DMS53 (cell line): ENCODE measurements at places on chromosomes 1 and 21.

DNA sequence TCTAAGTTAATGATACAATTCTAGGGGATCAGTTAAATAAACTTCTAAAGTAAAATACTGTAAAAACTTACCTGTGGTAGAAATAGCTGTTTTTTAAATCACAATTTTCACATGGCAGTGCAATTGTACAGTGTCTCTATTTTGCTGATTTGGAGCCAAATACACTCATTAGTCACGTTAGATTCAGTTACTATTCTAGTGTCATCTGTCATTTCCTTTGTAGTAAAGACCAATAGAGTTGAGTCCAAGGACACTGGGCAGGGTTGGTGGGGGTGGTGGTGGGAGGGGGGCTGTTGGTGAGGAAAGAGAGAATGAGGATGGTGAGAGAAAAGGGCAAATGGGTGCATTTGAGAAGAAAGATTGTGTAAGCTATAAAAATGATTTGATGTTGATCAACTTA lies 33.6 kb downstream of the CD55 start:
- no peak for DNase-seq

- no peak for DNase-seq
Observed at GRCh38 chr1:107653765-107654164, 311.2 kb downstream of the VAV3 start.

DNA sequence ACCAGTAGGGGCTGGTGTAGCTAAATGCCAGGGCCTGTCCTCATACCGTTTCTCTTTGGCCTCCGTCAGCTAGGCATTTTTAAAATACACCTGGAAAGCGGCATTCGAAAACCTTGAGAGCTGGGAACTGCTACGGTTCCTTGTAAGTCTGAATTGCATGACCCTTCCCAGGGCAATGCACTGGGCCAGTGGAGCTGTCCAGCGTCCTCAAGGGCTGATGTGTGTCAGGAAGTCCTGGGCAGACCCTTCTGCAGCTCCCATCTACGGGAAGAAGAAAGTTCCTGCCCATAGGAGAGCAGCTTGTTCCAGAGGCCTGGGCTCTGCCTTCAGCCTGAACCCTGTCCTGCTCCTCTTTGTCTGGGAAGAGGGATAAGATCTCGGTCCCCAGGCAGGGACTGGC lies 34.1 kb downstream of the UBASH3A start:
- DNase-seq: no peak

GRCh38 chr1:3638676-3639075 lies 11.2 kb downstream of the WRAP73 start:
- DNase-seq: no peak

DNA sequence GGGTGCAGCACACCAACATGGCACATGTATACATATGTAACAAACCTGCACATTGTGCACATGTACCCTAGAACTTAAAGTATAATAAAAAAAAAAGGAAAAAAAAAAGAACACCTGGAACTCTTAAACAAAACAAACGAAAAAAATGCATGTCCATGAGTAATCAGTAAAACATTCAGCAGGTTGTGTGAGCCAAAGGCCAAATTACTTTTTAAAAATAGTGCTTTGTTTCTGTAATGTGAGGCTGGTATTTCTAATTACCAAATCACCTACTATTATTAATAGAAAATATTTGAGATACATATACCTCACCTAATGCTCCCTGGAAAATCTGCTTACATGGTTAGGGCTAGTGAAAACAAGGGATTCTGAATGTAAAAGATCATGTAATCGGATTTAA lies 294.4 kb upstream of the NR5A2 start:
- DNase-seq: no peak

DNA sequence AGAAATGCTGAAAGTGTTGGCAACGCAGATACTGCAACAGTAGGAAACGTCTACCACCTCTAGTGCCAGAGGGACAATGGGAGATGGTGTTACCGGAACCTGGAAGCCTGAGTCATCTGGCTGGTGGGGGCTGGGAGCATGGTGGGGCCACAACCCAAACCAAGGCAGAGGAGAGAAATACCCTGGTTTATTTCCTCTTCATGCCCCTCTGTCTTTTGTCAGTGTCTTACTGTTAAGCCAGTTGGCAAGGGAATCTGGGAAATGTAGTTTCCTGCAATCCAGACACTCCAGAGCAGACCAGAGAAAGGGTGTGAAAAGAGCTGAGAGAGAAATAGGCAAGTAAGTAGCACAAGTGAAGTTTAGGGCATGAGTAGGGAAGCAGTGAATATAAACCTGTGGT lies 14.8 kb downstream of the DNTTIP2 start:
- DNase-seq: no peak

DNA sequence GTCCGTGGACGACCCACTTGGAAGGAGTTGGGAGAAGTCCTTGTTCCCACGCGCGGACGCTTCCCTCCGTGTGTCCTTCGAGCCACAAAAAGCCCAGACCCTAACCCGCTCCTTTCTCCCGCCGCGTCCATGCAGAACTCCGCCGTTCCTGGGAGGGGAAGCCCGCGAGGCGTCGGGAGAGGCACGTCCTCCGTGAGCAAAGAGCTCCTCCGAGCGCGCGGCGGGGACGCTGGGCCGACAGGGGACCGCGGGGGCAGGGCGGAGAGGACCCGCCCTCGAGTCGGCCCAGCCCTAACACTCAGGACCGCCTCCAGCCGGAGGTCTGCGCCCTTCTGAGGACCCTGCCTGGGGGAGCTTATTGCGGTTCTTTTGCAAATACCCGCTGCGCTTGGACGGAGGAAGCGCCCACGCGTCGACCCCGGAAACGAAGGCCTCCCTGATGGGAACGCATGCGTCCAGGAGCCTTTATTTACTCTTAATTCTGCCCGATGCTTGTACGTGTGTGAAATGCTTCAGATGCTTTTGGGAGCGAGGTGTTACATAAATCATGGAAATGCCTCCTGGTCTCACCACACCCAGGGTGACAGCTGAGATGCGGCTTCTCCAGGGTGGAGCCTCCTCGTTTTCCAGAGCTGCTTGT lies 32.4 kb downstream of the PRMT2 start:
- peak; percentile 68 for DNase-seq

DNA sequence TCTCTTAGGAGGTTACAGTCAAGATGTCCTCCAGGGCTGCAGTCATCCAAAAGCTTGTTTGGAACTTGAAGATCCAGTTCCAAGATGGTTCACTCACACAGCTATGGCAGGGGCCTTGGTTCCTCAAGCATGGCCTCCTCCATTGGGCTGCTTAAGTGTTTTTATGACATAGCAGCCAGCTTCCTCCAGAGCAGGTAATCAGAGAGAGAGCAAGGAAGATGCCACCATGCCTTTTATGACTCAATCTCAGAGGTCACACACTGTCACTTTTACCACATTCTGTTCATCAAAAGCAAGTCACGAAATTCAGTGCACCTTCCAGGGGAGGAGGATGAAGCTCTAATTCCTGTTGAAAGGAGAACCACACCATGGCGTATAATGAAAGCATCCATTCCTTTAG lies 17.1 kb downstream of the ELAPOR1 start:
- no peak for DNase-seq

GRCh38 chr1:38476850-38477178 lies 382.8 kb downstream of the RRAGC start:
- no peak for DNase-seq

DNA sequence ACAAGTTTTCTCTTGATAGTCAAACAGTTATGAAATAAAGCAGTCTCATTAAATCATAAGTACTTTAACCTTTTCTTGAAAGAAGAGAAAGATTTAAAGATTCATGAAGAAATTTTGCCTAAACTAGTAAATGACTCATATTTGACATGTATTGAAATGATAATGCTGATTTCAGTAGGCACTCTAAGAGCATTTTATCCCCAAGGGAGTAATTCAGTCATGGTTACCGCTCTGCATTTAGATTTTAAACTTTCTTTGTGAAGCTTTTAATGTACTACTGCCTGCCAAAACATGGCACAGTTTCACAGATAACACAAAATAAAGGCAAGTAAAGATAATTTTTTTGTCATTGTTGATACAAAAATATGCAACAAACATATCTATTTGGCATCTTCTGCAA lies 6.8 kb downstream of the USH2A start:
- DNase-seq: no peak

- peak; percentile 75 for DNase-seq
Observed at GRCh38 chr1:244060686-244061085, 9.6 kb downstream of the ZBTB18 start.

- no peak for DNase-seq
Observed at GRCh38 chr1:53927376-53927881, 18.1 kb downstream of the IFT25 start.

- DNase-seq: no peak
Observed at GRCh38 chr21:46356005-46356338, 32.0 kb downstream of the PCNT start.

DNA sequence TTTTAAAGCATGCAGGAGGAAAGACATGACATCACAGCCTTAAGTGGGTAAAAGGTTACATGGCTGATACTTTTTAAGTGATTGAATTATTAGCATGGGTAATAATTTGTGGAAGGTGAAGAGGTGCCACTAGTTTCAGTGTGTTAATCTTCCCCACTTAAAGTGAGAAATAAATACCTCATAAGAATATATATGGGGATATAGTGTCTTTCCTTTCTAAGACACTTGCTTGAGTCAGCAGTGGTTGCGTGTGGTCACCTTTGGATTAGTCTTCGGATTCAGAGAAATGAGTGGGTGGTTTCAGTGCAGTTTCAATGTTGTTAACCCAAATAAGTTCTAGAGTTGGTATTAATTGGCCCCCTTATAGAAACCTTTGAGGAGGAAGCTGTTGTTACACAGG lies 94.1 kb downstream of the ADGRL2 start:
- DNase-seq: no peak

DNA sequence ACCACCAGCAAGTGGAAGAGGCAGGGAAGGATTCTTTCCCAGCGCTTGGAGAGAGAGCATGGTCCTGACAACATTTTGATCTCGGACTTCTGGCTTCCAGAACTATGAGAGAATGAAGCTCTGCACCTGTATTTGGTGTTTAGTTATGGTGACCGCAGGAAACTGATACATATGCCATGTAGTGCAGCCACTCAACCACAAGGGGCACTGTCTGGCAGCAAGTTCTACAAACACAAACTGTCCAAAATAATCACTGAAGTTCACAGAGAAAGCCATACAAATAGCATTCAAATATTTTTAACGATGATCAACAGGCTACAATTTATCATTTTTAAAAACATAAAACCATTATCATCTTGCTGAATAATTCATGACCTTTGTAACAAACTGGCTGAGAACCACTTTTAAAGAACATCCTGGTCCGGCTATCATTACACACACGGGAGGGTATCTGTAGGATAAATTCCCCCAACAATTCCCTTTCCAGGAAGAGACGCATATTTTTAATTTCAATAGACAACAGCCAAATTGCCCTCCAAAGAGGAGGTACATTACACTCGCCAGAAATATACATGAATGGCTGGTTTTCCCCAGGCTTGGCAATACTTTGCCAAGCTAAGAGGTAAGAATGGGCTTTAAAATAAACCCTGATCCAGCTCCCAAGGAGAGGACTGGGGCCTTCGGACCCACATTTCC lies 9.2 kb upstream of the CBR3 start:
- DNase-seq: peak; percentile 76
